ENCODE measurements at places on chromosomes 16 and 17.

- DNase-seq: no peak
These were observed 128.1 kb upstream of the CCL2 start for GRCh38 chr17:34126965-34127364.

DNA sequence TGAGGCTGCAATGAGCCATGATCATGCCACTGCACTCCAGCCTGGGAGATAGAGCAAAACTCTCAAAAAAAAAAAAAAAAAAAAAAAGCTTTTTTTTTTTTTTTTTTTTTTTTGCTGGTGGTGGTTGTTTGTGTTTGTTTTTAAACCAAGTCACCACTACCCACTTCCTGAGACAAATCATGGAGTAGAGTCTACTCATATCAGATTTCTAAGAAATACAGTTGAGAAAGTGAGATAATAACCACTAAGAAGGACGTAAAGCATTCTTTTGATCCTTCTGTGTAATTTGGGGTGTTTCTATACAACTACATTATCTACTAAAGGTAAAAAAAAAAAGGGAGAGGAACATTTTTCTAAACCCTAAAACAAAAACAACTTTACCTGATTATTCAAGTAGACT is 38.0 kb downstream of the AXIN2 start:
- DNase-seq: no peak

DNA sequence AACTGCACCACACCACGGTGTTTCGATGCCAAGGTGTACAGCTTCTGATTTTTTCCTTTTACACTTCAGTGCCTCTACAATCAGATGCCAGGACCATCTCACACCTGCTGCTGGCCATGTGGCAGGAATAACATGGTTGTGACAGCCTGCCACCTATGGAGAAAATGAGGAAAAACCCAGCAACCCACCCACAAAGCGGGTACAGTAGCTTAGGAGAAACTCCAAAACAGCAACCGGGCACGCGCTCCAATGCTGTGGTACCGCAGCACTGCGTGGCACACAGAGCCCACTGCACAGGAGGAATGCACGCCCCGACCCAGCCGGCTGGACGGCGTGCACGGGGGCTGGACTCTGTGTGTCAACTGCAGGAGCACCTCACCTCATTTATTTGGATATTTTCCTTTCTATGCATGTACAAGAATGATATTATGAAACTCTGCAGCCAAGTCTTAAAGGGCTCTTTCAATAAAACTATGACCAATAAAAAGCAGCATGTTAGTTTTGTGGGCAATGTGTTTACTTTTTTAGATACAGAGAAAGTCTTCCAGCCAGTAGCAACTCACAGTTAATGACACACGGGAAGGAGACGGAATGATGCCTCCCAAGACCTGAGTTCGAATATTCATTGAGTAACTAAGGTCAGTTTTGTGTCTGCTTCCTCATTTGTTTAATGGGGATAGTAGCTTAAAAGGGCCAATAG is 45.9 kb downstream of the MAP1LC3B start:
- no peak for DNase-seq

- DNase-seq: no peak
These were observed 1.4 kb upstream of the CACNA1G start for GRCh38 chr17:50558941-50559614.

DNA sequence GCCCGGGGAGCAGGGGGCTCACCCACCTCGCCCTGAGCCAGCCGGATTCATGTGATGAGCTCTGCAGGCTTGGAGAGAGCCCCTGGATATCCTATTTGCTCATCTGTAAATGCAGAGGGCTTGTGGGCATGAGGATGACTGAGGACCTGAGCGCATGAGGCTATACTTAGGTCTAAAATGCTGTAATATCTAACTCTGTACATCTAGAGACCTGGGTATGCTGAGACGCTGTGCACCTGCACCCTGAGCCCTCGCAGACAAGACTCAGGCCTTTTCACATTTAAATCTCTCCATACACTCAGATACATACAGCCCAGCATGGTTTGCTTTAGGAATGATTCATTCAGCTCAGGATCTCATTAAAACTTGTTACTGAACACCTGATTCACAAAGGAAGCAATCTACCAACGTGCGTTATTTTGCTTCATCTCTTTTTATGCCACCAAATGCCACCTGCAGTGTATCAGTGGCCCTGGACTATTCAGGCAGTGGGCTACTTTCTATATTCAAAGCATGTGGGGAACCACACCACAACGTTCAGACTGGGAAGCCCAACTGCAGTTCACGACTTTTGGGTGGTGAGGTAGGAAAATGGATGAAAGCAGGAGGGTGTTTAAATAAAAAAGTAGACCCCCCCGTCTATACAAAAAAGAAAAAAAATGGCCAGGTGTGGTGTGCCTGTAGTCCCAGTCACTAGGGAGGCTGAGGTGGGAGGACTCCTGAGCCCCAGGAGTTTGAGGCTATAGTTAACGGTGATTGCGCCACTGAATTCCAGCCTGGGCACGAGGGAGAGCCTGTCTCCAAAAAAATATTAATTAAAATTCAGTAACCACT is 12.0 kb downstream of the USP7 start:
- DNase-seq: no peak

DNA sequence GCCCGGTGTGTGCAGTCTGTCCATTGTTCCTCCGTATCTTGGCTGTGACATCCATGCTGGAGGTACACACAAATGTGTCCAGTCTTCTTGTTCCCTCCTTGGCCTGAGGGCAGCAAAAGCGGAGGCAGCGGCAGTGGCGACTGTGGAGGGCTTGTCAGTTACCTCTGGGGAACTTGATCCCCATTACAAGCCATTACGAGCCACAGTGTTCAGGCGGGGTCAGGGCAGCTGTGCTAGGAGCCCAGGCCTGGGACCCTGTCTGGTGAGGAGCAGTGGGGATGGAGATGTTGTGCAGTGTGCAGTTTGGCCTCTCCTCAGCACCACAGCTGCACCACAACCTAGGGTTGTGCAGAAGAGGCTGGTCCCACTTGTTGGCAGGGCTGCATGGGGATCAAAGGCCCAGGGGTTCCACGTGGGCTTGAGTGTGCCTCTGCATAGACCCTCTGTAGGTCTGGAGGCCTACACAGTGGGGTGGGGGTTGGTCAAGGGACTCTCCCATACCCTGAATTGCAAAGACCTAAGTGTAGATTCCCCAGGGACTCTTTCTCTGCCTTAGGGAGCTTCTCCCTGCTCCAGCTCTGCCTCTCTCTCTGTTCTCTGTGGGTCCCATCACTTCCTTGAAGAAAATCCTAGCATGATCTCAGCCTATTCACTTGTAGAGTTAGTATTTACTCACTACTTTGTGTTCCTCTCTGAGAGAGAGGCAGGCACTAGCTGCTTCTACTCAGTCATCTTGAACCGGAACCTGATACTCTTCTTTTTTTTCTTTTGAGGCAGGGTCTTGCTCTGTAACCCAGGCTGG is 58.8 kb downstream of the SLFN11 start:
- DNase-seq: no peak

DNA sequence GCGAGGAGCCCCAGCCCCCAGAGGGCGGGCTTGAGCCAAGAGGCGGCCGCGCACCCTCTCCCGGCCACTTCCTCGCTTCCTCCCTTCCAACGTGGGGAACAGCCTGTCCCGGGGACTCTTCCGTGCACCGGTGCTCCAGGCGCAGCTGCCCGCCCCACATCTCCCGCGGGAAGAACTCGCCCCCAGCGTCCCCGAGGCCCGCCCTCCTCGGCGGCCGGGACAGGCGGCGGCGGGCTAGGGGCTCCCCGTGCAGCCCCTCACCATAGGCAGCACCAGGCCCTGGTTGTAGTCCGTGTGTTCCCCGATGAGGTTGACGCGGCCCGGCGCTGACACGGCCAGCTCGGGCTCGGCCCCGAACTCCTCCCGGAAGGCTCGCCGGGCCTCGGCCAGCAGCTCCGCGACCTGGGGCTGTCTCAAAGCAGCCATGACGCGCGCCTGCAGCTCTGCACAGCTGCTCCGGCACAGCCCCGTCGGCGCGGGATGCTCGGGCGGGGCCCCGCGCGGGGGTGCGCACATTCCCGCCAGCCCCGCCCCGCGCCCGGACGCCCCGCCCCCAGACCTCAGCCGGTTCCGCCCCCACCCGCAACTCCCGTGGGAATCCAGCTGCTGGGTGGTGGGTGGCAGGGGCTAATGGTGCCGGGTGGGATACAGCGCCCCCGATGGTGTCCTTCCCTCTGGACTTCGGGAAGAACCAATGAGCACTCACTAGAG is at the start of gene GALK1:
GALK1 (minus strand) TSS at position 482 of the 711 bp plus-strand sequence; CDS start at position 426, 56 bp downstream.
- peak; percentile 52 for DNase-seq

DNA sequence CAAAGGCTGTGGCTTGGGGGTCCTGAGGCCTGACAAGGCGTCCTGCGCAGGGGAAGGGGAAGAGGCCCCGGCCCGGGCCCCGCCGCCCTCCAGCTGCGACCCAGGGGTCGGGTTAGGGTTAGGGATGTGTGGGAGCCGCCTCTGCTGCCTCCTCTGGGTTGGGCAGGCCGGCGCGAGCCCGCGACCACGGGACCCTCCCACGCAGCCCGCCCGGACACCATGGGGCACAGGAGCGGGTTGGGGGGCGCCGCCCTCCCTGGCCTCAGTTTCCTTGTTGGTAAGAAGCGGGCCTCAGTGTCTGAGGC is 386 bp downstream of the CIAO3 start:
- no peak for DNase-seq

DNA sequence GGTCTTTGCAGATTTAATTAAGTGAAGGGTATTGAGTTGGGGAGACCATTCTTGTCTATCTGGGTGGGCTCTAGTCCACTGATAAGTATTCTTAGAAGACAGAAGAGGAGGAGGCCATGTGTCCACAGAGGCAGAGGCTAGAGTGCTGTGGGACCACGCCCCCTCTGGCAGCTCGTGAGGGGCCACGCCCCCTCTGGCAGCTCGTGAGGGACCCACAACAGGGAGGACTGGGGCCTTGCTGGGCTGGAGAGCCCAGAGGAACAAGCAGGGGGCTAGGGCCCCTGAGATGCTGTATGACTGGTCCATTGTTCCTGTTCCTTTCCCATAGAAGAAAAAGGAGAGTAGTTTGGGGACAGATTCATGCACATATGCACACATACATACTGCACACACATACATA is 106.8 kb downstream of the METRNL start:
- no peak for DNase-seq

DNA sequence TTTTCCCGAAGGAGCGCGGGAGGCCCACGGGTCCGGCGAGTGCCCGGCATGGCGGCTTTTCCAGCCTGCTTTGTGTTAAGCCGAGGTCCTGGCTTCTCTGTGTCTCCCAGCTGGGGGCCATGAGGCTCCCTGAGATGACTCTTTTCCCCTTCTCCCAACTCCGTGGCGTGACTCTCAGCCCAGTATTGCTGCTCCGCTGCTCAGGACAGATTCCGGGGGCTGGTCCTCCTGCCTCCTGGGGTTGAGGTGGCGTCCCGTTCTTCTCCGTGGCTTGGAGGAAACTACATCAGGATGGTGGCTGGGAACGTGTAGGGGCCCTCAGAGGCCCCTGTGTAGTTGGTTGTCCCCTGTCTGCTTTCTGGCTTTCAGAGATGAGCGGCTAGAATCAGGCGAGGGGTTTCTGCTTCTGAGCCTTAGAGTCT is 951 bp downstream of the GPS1 start:
- no peak for DNase-seq

DNA sequence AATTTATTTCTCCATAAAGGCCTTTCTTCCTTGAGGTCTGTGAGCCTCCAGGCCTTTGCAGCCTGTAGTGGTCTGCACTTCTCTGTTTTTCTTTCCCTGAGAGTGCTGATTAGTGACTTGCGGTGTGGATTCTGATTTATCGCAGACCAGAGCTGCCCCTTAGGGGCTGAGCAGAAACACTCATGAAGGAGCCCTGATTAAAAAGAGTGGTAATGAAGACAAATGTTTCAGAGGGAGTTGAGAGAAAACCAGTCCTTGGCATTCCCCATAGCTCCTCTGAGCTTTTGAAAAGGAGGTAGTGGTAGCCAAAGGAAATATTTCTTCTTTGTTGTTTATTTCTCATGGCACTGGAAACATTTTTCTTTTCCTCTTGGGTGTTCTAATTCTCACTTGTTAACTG is 268.1 kb upstream of the TBX2 start:
- no peak for DNase-seq

DNA sequence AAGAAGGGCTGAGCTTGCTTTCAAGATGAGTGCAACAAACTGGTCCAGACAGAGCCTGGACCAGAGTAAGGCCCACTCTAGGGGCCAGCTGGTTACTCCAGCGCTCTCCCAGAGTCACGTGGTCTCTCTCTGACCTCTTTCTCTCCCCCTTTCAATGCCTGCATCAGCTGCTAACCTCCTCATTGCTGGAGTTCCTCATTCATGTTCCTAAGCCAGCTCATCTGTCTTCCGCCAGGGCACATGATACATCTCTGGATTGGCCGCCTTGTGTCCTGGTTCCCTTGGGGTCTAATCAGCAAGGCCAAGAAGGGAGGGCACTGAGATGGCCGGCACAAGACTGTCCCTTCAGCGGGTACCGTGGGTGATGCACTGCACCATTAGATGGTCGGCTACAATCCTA is 26.9 kb upstream of the ZFP90 start:
- no peak for DNase-seq

GRCh38 chr17:20263595-20263994 is 203.7 kb downstream of the LGALS9B start:
- no peak for DNase-seq

DNA sequence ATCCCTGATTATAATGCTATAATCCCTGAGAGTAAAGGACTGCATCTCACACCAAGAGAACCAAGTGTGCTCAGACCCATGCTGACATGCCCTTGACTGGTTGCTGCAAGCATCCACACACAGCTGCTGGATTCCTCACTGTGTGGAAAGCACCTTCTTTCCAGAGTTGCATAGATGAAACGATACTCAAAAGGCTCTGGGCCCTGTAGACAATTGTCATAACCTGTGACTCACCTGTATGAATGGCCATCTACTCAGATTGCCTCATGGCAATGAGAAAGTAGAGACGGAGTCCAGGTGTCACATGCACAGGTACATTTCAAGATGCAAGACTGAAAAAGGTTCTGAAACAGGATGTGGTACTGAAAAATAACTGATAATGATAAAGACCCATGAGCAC is 58.1 kb downstream of the MPHOSPH6 start:
- DNase-seq: no peak

DNA sequence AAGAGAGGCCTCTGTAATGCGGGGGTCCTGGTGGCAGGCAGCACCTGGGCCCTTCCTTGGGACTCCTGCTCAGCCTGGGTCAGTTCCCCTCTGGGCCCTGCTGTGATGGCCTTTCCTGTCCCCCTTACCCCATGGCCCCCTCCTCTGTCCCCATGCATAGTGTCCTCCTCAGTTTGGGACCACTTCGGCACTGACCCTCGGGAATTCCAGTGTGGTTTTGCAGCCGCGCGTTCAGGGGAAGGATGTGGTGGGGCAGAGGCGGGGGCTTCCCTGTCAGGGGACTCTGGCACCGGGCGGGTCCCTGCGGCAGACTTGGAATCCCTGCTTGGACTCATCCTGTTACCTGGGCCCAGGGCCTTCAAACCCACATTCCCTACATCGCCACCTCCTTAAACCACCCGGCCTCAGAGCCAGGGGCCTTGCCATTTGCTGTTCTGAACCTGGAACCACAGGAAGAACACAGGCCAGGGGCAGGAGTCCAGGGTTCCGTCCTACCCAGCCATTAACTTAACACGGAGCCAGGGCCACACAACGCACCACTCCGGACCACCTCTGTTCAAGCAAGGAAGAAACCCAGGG is 31.4 kb upstream of the EIF1 start:
- DNase-seq: no peak

GRCh38 chr16:86806838-86807351 is 228.5 kb downstream of the FOXL1 start:
- no peak for DNase-seq

GRCh38 chr17:46935658-46936266 is 12.8 kb downstream of the GOSR2 start:
- DNase-seq: peak; percentile 71

GRCh38 chr17:79187186-79187585 is 112.6 kb downstream of the ENGASE start:
- DNase-seq: no peak

- DNase-seq: no peak
These were observed 120.7 kb downstream of the TRIM37 start for GRCh38 chr17:58985971-58986370.
